Activated T-cell treated with anti-CD3 and anti-CD28 coated beads, Interleukin-2, amount 50 U/mL, for 48 hours (primary cell): ENCODE measurements at places on chromosomes 2 and 18.
A peak's percentile ranks its signal among the peaks of the same experiment; 100 is the strongest.

DNA sequence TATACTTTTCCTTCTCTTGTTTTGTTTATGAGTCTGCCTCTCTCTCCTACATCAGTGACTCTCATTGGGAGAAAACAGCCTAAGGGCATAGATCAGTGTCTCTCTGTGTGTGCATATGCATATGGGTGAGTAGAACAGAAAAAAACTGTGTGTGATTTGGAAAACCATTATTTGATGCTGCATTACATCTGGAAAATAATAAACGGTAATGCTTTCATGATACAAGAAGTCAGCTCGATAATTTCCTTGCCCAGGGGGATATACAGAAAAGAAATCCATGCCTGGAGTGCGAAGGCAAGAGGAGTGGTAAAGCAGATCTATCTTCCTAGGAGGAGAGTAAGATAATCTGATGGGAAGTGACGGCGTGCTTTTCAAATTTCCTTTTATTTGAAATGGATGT is 221.5 kb upstream of the LYPD1 start:
- no peak for DNase-seq

DNA sequence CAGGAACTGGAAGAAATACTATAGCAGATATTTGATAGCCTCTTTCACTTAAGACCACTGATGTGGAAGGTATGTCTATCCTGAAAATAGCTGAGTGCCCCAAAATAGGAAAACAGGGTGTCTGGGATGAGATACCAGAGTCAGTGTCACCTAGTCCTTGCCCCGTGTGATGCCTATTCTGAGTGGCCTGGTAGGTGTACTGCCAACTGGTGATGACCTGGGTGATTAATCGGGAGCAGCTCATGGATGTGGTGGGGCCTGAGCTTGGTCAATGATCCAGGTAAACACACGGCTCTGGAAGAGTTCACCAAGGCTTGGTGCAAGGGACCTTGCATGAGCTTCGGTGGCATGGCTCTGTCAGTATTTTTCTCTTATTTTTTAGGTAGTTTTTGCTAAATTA is 95.2 kb downstream of the TANC1 start:
- no peak for DNase-seq

DNA sequence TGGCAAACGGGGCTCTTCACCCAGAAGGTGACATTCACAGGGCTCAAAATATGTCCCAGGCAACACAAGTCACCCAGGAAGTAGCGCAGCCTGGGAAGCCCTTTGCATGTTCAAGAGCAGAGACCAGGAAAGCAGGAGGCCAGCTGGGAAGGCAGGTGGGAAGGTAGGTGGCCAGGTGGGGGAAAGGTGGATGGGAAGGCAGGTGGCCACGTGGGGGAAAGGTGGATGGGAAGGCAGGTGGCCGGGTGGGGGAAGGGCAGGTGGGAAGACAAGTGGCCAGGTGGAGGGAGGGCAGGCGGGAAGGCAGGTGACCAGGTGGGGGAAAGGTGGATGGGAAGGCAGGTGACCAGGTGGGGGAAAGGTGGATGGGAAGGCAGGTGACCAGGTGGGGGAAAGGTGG is 102.7 kb downstream of the ZNF516 start:
- no peak for DNase-seq

DNA sequence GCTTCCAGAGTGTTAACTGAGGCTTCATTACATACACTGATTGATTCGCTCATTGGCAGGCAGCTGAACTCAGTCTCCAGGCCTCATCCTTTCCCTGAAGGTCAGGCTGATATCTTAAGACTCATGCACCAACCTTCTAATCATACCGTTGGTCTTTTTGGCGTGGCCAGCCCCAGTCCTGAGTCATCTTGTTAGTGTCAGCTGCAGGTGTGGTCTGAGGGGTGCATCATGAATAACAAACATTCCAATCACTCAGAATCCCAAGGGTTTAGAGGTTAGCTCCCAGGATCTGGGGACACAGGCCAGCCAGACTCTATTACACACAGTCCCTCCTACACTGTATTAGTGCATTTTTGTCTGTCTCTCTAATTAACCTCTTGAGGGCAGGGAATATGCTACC is 271.5 kb downstream of the HRH4 start:
- DNase-seq = no peak

GRCh38 chr18:9694952-9695495 is 13.1 kb upstream of the RAB31 start:
- DNase-seq = no peak

DNA sequence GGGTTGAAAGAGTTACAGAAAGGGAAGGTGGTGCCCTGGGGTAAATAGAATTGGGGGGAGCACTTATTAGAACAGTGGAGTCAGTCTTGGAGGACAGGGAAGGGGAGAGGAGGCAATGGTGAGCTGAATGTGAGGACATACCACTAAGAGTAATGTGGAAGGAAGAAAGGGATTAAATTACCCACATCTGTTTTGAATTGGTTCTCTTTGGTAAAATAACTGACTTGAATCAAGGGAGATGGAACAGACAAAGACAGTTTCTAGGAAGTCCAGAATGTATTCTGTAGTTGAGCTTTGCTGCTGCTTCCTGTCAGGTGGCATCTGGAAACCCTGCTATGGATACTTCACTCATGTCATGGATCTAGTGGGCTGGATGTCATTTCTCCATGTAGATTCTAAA is 6.7 kb downstream of the SETBP1 start:
- DNase-seq = no peak

DNA sequence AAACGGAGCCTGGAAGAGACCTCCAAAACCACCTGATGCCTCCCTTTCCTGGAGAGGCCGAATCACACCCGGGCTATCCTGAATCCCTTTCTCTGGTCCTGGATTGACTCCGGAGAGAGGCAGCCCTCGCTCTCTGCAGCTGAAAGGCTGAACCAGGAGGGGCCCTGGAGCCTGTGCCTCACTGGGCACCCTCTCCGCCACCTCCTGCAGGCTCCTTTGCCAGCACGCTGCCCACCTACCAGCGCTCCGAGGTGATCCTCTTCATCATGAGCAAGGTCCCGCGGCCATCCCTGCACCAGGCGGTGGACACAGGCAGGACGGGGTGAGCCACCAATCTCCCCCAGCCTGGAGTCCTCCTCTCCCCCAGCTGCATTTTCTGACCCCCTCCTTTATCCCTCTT is 35.7 kb downstream of the POMC start:
- DNase-seq = no peak

DNA sequence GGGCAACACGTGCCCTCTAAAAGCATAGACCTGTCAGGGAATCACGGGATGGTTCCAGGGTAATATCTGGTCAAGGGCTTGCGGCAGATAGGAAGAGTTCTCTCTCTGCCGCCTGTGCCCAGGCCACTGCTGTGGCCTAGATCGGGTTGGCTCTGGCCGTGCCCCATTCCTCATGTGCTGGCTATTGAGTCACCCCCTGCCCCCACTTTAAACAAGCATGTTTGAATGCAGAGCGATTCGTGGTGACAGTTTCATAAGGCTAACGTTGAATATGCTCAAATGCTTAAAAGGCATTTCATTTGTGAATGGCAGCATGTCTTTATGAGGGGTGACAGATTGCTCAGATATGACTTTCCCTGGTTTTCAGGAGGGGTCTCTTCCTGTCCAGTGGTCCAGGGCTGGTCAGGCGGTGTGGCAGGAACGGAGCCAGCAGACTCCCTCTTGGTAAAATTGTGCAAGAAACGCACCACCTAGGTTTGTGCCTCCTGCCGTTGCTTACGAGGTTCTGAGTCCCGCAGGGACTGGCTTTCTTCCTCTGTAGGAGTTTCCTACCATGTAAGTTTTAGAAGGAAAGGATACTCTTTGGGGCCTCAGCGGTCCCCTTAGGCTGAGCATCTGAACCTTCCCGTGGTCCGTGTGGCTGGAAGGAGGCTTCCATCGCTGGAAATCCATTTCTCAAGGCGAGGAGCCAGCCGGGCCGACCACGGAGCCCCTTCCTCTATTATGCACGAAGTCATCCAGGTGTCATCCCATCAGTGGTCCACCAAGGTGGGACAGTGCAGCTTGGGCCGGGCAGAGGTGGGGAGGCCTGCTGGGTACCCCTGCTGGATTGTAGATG is 50.2 kb downstream of the AGAP1 start:
- DNase-seq = no peak

DNA sequence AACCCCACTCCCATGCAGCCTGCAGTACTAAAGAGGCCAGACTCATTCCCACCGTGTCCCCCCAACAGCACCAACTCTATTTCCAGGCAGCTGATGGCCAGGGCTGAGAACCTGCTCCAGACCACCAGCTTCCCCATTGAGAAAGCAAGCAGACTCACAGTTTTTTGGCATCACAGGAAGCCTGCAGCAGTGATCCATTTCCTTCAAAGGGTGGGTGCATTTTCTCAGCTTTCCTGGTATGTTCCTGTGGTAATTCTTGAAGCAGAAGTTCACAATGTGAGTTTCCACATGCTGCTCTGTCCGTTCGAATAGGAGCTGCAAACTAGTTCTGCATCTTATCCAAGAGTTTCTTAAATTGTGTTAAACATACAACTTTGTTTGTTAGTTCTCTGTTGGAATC is 1249.6 kb upstream of the FAM98A start:
- no peak for DNase-seq

GRCh38 chr2:19893520-19894133 is 8.2 kb downstream of the TTC32 start:
- no peak for DNase-seq

GRCh38 chr2:54149638-54150441 is 34.4 kb downstream of the ACYP2 start:
- no peak for DNase-seq

DNA sequence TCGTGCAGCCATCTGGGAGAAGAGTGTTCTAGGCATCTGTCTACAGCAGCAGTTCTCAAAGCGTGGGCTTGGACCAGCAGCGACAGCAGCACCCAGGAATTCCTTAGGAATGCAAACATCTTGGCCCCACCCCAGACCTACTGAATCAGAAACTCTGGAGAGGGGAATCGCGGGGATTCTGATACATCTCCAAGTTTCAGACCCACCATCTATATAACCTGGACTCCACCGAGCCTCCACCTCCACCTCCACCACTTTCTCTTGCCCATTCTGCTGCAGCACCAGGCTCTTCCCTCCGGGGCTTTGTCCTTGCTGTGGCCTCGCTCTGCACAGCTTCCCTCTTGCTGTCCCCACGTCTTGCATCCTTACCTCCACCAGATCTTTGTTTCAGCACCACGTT is 256.4 kb downstream of the BCL2 start:
- DNase-seq = no peak

- no peak for DNase-seq
These were observed 528.2 kb upstream of the FANCL start for GRCh38 chr2:58769111-58769863.

DNA sequence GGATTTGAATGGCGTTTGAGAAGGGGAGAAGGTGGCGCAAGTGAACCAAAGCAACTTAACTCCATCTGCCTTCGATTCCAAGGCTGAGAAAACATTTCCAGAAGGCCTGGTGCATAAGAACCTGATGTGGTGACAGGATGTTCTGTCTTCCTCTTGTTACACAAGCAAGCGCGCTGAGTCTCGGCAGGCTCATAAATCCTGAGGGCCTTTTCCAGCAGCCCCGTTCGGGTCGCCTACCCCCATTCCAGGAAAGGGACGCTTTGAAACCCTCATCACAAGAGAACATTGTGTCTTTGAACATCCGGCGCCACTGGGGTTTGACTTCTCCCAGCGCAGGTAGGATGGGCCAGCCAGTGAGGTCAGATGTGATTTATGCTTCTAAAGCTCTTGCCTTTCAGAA is 403.5 kb downstream of the SETBP1 start:
- DNase-seq = no peak

- DNase-seq = no peak
These were observed 187.2 kb downstream of the LRRTM1 start for GRCh38 chr2:80117401-80117800.

DNA sequence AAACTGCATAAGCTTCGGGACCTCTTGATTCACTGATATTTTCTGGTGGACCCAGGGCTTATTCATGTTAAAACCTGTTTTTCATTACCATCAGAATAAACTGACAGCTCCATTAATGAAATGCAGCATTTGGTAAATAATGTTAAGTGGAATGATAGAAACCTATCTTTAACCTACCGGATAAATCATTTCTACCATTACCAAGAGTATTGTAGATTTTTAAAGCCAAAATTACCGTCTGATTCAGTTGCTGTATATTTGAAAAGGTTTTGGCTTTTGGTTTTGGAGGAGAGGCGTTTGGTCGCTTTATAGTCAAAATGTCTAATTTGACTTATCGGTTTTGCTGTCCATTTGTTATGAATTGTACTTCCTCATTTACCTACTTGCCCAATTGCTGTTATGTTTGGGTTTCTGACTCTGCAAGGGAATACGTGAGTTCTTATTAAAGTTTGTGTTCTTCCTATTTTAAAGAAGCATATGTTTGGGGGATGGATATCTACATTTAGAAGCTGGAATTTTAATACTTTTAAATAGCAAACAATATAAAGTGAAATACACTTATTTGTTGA is 1.0 kb upstream of the CUL3 start:
- DNase-seq = no peak

DNA sequence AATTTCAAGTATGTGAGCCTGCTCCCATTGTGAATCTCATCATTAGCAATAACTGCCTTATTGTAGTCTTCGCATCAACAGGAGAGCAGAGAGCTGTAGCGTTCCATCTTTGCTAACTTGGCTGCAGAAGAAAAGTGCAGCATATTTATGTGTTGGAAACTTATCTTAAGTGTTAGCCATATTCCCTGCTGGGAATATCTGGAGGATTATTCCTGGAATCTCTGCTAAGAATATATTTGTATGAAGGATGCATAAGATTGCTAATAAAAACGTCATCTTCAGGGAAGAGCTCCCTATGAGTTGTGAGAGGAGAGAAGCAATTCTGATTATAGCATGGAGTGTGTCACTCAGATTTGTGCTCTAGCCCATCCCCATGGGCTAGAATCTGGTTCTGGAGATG is 115.1 kb upstream of the REG3G start:
- DNase-seq = no peak

GRCh38 chr2:176177580-176178037 is 10.9 kb upstream of the HOXD1 start:
- DNase-seq = no peak

GRCh38 chr2:230358305-230358704 is 31.3 kb downstream of the SP140L start:
- no peak for DNase-seq

- DNase-seq = no peak
These were observed 17.8 kb downstream of the CTAGE1 start for GRCh38 chr18:22399949-22400348.

GRCh38 chr2:38218591-38218991 is 142.6 kb upstream of the CYP1B1 start:
- no peak for DNase-seq

GRCh38 chr2:119062652-119063051 is 95.9 kb downstream of the C1QL2 start:
- DNase-seq = no peak

DNA sequence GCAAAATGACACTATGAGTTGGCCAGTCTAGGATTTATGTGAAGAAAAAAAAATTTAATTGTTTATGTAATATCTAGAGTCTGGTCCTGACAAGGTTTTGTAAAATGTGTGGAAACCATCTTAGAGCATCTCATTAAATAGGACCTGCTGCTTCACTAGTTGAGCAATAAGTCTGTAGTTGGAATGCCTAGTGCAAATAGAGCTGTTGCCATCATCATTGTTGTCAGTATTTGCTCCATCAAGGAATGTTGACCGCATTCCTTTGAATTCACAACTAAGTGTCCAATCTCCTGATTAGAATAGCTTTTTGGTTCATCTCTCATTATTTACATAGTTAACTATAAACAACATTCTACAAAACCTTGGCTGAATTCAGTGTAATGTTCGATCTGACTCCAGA is 32.2 kb upstream of the RPE start:
- DNase-seq = no peak

- peak; percentile 68 for DNase-seq
These were observed at the start of gene POU3F3 for GRCh38 chr2:104853534-104854497. Gene POU3F3, plus strand, starts transcription at chr2:104854115. Its CDS starts 1,396 bp downstream, at chr2:104855511.
